ENCODE measurements at places on chromosomes 12 and 14.
A peak's percentile ranks its signal among the peaks of the same experiment; 100 is the strongest.

- no peak for DNase-seq
These were observed 349.0 kb upstream of the RGS6 start for GRCh38 chr14:71583194-71583593.

GRCh38 chr12:43208221-43208620, 343.8 kb downstream of the ADAMTS20 start:
- no peak for DNase-seq

DNA sequence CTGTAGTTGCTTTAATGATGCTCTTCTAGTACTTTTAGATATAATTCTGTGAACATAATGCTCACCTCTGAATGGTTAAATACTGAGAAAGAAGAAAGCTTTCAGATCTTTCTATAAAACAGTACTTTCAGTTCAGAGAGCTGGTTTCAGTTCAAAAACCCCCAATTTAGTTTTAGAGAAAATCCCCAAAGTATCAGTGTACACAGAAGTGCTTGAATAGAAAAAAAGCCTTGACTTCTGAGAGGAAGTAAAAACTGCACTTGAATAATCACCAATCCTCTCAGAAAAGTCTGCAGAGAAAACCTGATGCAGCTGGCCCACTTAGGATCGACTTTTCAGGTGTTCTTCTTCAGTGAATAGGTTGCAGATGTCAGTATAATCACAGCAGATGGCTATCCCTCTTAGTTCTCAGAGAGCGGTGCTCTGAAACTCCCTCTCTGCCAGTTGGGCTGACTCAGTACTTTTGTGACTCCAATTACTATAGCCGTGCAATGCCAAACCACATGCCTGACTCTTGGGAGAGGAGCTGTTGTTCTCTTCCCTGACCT, 616.3 kb downstream of the LRFN5 start:
- DNase-seq: no peak

- DNase-seq: no peak
These were observed 1.8 kb downstream of the ITGA7 start for GRCh38 chr12:55705782-55706402.

DNA sequence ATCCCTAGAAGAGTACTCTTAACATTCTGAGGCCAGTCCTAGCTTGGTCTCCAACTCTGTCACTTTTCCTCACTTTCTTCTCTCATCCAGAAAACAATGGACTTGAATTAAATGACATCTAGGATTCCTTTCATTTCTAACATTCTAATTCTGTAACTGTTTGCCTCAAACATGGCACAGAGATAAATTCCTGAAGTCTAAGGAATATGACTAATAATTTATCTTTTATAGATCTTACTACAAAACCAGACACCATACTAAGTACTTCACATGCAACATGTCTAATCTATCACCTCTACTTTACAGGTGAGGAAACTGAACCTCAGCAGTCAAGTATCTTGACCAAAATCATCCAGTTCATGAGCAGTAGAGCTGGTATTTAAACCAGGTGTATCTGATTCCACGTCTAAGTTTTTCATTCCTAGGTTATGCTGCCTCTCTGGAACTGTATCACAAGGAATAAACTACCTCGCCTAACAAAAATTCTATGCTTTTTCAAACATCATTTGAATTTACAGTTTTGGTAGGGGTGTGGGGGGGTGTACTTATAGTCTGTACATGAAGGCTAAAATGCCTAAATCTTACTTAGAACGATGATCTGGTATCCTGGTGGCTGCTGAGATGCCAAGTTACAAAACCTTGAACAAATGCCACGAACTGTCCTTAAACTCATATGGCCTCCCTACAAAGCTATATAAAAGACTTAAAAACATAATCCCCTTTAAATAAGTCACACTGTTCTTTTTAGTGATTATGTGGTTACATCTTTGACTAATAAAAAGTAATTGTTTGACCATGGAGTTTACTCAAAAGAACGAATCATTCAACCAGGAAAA, 41.6 kb downstream of the ATXN2 start:
- DNase-seq: no peak

DNA sequence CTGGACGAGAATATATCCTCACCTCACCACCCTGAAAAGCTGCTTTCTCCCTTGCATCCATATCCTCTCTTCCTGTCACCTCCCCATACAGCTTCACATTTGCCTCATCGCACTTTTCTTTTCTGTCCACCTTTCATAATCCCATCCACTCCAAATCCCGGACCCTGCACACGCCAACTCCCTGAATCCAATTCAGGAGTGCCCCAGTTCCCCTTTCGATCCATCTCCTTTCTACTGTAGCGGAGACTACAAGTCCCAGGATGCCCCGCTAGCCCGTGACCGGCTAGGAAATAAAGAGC, 2.5 kb downstream of the TMEM253 start:
- no peak for DNase-seq

DNA sequence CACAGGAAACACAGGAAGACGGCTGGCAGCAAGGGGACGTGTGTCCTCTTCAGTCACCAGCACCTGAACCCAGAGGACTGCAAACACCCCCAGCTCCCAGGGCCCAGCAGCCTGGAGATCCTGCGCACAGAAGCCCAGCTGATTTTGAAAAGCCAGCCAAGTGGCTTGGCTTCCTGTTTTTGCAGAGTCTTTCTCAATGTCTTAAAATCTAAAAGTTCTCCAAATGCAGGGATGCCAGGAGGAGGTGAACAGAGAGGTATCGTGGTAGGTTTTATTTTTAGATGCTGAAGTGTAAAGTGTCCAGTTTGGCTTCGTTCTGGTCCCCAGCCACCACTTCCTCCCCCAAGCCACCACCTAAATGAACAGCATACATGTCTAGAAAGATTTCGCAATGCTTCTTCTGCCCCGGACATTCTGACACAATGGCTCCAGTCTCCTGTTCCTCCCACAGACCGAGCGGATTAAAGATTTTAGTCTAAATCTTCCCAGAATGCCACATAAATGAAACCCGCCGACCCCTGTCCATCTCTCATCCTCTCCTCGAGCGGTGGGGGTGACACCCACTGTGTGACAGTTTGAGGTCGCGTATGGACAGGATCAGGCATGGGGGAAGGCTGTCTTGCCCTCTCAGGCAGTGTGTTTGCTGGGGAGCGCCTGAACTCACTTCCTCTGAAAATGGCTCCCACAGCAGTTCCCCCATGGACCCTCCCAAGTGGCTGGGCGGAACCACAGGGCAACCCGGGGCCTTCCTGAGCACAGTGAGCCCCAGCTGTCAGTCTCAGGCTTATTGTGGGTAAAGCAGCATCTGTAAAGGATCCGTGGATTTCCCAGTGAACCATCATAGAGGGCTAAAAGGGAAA, 41.6 kb downstream of the ITPK1 start:
- no peak for DNase-seq

DNA sequence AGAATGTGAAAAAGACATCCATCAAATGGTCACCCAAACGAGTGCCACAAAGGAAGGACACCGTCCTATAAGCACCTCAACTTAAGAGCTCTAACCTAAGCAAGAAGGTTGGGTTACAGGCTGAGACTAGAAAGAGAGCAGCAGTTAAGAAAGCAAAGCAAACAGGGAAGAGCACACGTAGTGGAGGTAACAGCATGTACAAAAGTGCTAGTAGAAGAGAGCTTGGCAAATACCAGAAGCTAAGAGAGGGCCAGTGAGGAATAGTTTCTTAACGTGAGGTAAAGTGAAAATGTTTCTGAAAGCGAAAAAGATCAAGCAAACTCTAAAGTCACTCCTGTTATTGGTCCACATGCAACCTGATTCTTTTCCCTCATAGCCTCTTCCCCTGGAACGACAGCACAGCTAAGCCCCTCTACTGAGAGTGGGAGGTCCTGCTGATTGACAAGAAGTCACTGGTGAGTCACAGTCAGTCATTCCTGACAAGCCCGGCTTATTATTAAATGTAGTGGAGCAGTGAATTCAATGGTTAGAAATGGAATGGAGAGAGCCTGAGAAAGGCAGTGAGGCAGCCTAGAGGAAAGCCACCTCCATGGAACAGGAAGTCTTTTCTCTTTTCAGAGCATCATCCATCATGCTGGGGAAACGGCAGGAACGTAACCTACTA, 204.4 kb downstream of the SLC25A21 start:
- DNase-seq: no peak

DNA sequence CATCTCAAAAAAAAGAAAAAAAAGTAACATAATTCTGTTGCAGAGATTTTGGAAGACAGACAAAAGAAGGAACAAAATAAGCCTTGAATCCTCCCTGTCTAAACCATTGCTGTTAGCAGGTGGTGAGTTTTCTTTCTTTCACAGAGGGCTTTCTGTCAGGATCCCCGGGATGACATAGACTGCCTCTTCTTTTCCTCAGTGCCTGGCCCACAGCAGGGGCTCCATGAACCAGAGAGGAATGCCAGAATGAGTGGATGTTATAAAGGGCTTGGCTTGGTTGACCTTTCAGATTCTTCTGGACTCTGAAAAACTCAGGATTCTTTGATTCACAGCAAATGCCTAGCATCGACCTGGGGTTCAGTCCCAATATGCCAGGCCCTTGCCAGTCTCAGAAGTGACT, 45.8 kb upstream of the CORO1C start:
- no peak for DNase-seq

GRCh38 chr12:47361389-47362021, 281.7 kb upstream of the AMIGO2 start:
- peak; percentile 7 for DNase-seq

GRCh38 chr14:80491650-80492049, 280.3 kb upstream of the DIO2 start:
- no peak for DNase-seq

DNA sequence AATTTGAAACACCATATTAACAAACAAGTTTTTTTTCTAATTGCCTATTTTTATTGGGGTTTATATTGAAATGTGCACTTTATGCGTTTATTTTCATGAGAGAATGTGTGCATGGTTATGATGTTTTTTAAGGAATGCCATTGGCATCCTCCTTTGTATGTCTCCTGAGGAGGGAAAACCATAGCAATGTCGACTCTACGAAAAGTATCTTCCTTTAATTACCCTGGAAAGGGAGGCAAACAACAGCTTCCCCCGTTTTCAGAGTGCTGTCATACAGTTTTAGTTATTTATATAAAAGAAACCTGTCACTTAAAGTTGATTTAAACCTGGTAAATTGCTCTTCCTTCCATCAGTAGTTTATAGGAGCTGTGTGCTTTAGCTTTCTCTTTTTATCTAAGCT, 117.4 kb downstream of the PLEKHA5 start:
- DNase-seq: no peak

GRCh38 chr12:42780671-42781070, 191.1 kb upstream of the PRICKLE1 start:
- DNase-seq: no peak

DNA sequence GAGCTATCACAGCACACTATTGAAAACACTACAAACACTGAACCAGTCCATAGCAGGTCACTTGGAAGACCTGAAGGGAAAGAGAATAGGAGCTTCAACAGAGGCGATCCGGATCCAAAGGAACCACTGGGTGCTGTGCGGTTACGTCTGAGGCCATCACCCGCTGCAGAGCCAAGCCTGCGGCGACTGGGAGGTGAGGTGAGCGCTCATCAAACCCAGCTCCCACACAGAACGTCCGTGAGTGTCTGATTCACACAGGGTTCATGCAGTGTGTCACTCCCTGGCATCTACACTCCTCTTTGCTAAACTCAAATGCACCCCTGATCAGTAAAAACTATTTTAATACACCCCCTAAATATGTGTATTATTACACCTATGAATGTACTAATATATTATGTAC, 64.1 kb downstream of the TMEM132D start:
- no peak for DNase-seq

- no peak for DNase-seq
These were observed 180.9 kb downstream of the CALM1 start for GRCh38 chr14:90577661-90578282.

- no peak for DNase-seq
These were observed 13.8 kb upstream of the CPNE8 start for GRCh38 chr12:38919191-38919590.

DNA sequence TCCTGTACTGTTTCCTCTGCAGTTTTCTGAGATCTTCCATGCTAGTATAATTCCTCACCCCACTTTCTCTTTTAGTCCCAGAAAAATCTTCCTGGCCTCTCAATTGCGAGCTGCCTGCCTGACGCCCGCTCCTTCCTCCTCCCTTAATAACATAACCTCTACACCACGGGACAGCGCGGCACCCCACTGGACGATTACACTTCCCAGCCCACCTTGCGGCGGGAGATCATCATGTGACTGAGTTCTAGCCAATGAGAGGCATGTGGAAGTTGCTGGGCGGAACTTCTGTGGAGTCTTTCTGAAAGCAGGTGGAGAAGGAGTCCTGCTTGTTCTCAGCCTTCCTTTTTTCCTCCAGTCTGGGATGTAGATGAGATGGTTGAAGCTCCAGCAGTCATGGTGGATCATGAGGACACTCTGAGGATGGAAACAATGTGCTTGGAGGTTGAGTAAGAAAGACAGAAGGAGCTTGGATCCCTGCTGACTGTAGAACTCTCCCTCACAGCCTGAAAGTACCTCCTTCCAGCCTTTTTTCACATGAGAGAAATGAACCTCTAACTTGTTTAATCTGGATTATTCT, 133.6 kb upstream of the VRK1 start:
- DNase-seq: no peak

DNA sequence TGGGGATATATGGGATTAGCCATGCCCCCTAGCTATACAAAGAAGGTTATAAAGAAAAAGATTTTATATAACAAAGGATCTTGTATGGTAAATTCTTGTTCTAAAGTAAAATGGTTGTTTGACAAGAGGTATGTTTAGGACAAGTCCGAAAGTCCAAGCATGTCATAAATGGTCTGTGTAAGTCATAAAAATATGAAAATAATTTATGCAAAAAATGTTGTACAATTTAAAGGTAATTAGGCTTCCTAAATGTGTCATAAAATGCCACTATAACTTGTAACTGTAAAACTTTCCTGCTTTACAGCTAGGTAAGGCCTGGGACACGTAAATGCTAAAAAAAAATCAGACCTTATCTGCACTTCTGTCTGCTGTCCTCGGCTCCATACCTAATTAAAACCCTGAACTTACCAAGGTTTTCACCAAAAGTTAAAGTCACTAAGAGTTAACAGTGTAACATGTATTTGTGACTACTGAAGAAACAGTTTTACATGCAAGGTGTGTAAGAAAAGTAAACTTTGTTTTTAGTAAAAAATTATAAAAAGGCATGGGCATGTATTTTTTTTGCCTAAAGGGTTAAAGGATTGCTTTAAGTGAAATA, 110.0 kb upstream of the RESF1 start:
- no peak for DNase-seq

DNA sequence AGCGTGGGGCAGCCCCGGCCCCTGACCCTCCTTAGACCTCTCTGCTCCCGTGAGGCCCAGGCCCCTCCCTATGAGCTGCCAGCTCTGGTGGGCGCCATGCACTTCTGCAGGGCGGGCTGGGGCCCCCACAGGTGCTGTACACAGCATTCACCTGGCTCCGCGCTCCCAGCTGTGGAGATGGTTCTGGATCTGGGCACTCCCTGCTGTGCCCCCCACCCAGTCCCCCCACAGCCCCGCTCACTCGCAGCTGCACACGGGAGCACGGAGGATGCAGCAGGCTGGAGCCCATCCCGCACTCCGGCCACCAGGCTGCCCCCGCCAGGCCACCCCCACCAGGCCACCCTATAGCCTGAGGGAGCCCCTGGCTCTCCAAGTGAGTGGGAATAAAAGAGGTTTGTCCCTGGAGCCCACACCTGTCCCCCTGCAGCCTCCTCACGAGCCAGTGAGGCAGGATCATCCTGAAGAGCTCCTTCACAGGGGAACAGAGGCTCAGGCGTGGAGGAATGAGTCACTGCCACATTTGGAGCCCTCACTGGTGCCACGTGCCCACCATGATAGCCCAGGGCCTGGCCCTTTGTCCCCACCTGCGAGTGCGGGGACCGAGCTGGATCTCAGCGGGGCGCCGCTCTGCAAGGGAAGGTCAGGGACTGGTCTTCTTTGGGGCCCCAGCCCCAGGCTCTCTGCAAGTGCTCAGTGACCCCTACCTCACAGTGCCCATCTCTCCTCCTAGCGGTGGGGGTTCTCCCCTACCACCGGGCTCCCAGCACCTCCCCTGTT, 1.9 kb downstream of the ADSS1 start:
- no peak for DNase-seq
